ENCODE measurements at places on chromosomes 1 and 21.
A peak's percentile ranks its signal among the peaks of the same experiment; 100 is the strongest.

DNA sequence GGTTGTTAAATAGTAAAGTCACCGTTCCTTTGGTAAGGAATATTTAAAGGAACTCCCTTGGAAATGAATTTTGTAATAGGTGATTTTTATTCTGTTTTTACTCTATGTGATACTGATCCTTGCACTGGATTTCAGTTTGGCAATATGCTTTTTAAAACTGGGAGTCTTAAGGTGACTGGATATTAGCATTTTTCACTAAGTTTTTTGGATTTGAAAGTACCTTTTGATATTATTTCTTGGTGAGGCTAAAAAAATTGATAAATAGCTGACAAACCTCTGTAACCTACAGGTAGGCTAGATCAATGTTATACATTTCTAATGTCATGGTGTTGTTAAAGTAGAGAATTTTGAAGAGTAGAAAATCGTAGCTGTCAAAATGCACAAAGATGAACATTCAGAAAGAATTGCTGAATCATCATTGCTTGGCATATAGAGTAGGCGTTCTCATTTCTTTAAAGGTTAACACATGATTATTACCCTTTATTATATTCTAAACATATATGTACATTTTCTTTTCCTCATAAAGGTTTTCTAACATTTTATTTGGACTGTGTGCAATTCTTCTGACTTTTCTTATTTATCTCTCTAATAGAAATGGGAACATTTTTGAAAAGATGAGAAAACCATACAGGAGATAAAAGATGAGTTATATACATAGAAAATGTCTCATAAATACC, 1.5 kb upstream of the DNAJB4 start:
- DNase-seq, result no peak

DNA sequence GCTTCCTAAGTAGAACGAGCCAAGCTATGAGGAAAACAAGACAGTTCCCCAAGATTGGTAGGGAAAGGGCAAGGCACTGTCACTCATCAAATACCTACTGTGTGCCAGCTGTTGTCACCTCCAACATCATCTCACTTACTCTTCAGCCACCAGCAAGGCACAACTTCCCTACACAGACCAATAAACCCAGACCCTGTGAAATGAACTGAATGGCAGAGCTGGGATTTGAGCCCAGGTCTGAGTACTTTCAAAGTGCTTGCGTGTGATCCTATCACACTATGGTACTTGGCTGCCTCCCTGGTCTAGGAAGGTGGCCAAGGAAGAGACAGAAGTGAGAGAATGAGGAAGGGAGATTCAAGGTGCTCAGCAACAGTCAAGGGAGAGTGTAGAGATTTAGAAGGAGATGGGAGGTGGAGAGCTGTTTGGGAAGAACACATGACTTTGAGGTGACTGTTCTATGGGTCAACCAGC, 16.7 kb upstream of the TRIM63 start:
- DNase-seq, result no peak

DNA sequence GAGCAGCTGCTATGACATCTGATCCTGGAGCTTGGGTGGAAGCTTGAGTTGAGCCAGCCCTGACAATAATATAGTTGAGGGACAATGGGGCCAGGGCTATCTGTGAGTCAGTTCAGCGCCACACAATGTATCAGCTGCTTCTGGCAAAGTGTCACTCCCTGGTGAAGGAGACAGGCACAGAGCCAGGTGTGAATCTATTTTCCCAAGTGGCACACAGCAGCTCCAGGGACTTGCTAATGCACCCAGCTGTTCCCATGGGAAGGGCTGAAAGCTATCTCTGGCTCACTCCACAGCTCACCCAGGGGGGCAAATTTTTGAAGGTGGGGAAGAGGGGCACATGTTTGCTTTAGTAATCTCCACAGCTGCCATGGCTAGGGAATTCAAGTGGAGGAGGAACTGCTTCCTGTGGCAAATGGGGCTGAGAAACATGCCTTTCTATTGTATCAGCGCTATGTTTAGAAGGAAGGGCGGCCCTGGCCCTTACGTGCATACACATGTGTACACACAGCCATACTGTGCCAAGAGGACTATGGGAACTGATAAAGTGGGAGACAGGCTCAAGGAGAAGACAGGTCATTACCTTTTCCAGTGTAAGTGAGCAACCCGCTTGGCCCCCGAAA, 2.2 kb downstream of the CYB5R1 start:
- no peak for DNase-seq

DNA sequence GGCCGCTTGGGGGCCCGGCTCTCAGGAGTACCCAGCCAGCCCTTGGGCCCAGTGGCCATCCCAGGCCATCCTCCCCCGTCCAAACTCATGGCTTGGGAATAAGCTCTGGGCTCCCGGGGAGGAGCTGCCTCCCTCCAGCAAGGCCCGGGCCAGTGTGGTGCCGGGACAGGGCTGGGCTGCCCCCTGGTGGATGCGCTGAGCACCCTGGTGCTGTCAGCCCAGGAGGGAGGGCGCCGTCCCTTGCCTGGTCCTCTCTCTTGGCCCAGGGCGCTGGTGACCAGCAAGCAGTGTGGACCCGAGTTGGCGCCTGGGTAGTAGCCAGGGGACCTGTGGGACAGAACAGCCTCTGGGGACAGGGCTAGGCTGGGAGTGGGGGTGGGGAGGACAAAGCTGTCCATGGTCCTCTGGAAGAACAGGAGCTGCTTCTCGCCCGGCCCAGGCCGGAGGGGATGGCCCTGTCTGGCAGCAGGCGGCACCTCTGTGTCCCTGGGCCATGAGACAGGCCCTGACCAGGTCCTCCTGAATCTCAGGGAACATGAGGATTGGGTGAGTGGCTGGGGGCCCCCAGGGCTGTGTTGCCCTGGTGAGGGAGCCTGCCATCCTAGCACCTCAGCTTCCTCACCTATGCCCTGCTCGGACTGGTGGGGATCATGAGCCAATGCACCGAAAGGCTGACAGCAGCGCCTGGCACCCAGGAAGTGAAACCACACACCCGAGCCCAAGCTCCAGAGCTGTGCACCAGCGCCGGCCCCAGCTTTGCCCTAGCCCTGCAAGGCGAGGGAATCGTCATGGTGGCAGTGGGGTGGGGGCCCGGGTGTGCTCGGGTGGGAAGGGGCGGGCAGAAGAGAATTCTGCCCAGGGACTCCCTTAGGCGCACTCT, 9.4 kb downstream of the MORN1 start:
- peak; percentile 65 for DNase-seq

DNA sequence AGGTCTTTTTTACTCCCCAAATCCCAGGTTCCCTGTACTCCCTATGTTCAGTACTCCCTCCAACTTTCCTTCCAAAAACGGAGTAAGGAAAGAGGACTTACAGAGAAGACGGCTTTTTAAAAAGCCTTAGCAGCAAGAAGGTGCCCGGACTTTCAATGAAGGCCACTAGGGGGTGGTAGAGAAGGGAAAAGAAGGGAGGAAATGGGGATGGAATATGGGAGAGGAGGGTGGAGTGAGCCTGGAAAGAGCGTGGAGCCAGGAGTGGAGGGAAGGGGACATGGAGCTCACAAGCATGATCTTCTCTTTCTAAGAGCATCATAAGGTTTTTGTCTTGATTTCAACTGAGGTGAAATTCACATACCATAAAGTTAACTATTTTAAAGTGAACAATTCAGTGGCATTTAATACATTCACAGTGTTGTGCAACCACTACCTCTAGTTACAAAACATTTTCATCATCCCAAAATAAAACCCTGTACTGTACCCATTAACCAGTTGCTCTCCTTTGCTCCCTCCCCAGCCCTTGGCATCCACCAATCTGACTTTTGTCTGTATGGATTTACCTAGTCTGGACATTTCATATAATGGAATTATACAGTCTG, 129.9 kb downstream of the ZNF281 start:
- DNase-seq, result no peak

- DNase-seq, result no peak
Observed at GRCh38 chr1:7639435-7640131, 131.5 kb upstream of the VAMP3 start.

DNA sequence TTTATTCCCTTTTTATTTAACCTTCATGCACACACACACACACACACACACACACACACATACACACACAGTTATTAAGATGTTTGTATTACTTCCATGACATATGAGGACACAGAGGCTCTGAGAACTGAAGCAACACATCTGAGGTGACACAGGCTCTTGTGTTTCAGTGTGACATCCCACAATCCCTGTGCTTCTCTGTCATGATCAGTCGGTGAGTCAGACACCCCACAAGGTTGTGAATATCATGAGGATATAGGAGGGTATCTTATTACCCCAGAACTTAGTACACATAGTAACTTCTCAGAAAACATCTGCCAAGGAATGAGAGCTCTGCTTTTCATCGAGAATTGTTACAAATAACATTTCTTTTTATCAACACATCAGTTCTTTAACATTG, 459.3 kb downstream of the PLPP3 start:
- no peak for DNase-seq

GRCh38 chr1:238223076-238223640, 332.4 kb upstream of the ZP4 start:
- no peak for DNase-seq

DNA sequence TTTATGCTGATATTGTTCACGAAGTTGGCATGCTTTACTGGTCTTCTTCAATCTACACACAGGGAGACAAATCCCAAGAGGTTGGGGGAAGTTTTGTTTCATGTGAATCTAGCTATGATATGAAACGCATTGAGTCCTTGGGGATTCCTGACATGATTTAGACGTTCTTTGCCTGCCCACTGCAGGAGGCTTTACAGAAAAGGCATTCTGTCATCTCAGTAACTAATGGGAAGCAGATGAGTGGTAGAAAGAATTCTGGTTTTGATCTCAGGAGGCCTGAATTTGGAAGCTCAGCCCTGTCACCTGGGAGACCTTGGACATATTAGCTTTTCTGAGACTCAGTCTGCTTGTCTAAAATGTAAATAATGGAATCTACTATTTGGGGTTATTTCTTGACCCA, 383.0 kb upstream of the NFIA start:
- no peak for DNase-seq

GRCh38 chr1:158999316-159000069, 10.2 kb upstream of the IFI16 start:
- no peak for DNase-seq

GRCh38 chr1:30088594-30088993, 634.8 kb downstream of the MATN1 start:
- DNase-seq, result no peak

DNA sequence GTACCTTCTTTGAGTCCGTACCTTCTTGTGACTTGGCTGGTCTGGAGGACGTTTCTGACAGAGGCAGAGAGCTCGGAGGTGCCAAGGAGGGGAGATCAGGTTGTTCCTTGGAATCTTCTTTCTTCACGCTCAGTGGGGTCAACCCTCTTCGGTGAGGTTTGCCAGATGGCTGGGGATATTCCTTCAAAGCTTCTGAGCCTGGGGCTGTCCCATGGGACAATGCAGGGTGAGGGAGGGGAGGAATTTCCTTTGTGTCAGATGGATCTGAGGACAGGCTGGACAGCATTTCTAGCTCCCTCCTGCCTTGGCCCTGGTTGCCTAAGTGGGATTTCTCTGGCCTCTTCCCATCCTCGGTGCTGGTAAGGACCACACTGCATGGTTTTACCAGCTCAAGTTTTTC, 95.5 kb upstream of the EDN2 start:
- DNase-seq, result no peak

- peak; percentile 28 for DNase-seq
Observed at GRCh38 chr1:183218971-183219615, 33.0 kb downstream of the LAMC2 start.

- DNase-seq, result no peak
Observed at GRCh38 chr21:33278721-33279120, 12.6 kb downstream of the IL10RB start.

GRCh38 chr1:11674488-11674887, 6.5 kb downstream of the MAD2L2 start:
- DNase-seq, result no peak

GRCh38 chr1:43716559-43717281, 9.4 kb downstream of the ST3GAL3 start:
- no peak for DNase-seq

DNA sequence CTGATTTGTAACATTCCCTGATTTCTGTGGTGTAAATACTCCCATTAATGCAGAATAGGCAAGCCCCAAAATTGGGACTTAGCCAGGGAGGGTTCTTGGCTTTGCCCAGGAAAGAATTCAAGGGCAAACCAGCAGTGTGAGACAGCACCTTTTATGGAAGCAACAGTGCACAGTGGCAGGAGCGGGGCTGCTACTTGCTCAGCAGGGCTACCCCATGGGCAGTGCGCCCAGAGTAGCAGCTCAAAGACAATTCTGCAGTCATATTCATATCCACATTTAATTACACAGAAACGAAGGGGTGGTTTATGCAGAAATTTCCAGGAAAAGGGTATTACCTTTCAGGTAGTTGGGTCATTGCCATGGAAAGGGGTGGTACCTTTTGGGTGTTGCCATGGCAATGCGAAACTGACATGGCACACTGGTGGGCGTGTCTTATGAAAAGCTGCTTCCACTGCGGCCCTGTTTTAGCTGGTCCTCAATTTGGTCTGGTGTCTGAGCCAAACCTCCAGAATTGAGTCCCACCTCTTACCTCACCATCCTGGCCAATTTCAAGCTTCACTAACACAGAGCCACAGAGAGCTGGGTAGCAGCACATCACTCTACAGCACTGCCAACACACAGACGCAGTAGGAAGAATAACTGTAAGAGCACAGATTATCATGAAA, 35.9 kb downstream of the FHAD1 start:
- DNase-seq, result no peak

- no peak for DNase-seq
Observed at GRCh38 chr1:162085991-162086390, 16.5 kb downstream of the NOS1AP start.

GRCh38 chr1:109371341-109371739, 26.4 kb downstream of the SORT1 start:
- no peak for DNase-seq

- no peak for DNase-seq
Observed at GRCh38 chr1:241714321-241715218, 62.5 kb downstream of the WDR64 start.

- DNase-seq, result no peak
Observed at GRCh38 chr1:186987769-186988168, 159.0 kb downstream of the PLA2G4A start.

GRCh38 chr1:206829282-206829681, 36.1 kb upstream of the IL20 start:
- DNase-seq, result no peak

DNA sequence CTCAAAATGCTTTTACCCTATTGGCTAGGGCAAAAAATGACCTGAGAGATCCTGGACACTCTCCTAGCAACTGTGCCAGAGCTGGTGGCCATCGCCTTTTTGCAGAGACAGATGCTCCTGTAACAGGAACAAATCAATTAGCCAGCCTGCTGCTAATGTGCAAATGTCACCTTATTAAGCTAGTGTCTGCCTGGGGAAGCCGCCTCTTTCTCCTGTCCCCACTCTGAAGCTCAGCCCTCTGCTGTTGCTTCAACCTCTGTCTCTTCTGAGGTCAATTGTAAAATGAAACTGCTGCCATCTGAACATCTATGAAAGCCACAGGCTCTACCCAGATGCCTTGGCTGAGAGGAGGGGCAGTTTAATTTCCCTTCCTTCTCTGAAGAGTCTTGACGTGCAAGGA, 85.5 kb upstream of the CACNA1E start:
- DNase-seq, result no peak

DNA sequence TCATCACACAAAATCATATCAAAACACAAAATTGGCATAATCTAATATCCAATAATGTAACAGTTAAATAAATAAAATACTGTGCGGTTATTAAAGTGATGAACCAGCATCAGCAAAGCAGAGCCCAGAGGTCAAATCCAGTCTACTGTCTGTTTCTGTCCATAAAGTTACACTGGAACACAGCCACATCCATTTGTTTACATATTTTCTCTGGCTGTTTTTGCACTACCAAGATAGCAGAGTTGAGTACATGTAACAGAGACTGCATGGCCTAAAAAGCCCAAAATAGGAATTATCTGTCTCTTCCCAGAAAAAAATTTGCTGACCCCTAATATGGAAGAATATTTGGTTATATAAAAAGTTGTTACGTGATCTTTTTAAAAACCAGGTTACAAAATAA, 242.2 kb upstream of the DMRTA2 start:
- no peak for DNase-seq

Measured in T follicular helper cell (primary cell).